ENCODE measurements at places on chromosomes 2 and 18.

- no peak overlapping the region for H3K27ac ChIP-seq
- H3K4me3 ChIP-seq, result no peak overlapping the region
- no peak for DNase-seq
- H3K27me3 ChIP-seq, result no peaks in the 10 kb centered on the region
Measured at GRCh38 chr2:228590681-228591080, 409.2 kb upstream of the SPHKAP start.

DNA sequence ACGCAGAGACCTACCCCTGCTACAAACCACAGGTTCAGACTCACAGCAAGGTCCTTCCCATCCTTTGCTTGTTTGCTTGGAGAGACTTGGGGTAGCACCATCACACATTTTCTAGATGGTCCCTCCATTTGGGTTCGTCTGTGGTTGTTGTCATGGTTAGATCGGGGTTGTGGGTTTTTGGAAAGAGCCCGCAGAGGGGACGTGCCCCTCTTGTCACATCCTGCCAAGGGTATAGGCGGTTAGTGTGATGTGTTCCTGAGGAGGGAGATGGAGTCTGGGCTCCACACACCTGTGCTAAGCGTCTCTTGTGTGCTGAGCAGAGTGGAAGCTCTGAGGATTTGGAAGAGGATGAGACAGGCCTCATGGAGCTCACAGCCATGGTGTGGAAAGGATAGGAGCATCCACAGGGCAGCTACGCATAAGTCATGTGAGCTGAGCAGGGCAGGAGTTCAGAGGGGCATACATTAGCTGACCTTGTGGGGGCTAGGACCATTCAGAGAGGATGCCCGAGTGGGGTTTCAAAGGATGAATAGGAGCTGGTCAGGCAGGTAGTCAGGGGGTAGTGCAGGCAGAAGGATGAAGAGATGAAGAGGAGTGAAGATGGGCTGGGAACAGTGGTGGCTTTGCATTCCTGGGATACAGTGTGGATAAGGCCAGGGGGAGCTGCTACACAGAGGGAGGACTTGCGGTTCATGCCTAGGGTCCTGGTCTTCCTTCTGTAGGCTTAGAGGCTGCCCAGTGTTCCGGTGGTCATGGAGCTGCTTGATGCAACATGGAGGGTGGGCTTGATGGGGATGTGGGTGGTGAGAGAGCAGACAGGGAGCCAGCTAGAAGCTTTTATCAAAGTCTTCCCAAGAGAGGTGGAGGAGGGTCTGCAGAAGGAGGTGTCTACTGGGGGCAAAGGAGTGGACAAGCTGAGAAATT, 62.9 kb downstream of the ACKR3 start:
- no peak overlapping the region for H3K4me3 ChIP-seq
- H3K27me3 ChIP-seq, result no peaks in the 10 kb centered on the region
- H3K36me3 ChIP-seq, result no peaks in the 10 kb centered on the region
- H3K27ac ChIP-seq, result no peak overlapping the region
- H3K4me1 ChIP-seq, result no peaks in the 10 kb centered on the region

DNA sequence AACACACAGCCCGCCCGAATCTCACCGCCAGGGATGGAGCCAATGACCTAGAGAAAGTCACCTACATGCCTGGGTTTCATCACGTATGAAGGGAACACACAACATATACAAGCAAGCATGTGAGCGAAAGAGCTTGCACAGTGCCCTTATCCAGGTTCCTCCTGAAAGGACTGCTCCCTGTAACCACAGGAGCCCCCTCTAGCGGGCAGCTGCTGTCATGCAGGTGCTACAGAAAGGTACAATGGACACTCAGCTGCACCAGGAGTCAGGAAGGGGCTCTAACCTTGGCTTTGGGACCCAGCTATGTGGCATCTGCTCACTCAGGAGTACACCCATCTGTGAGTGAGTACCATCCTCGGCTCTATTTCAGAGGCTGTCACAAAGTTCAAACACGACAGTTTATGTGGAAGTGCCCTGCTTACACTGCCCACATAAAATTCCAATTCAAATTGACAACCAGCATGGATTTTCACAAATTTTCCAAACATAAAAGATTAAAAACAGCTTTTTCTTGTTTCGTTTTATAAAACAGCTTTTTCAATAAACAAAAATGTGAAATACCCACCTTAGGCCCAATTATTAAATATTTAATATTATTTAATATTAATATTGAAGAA, 3.5 kb downstream of the NDUFA10 start:
- no peaks in the 10 kb centered on the region for H3K27me3 ChIP-seq
- 0 out of 2 replicates have a peak, but pooled peaks cover 9% of the 10 kb centered on the region for H3K4me1 ChIP-seq
- H3K27ac ChIP-seq, result no peak overlapping the region
- H3K4me3 ChIP-seq, result no peak overlapping the region
- H3K36me3 ChIP-seq, result no peaks in the 10 kb centered on the region
- peak; percentile 74 for DNase-seq

- H3K36me3 ChIP-seq, result no peaks in the 10 kb centered on the region
- DNase-seq, result no peak
- H3K27ac ChIP-seq, result no peak overlapping the region
- no peaks in the 10 kb centered on the region for H3K27me3 ChIP-seq
Measured at GRCh38 chr2:231360881-231361371, 34.6 kb upstream of the B3GNT7 start.

DNA sequence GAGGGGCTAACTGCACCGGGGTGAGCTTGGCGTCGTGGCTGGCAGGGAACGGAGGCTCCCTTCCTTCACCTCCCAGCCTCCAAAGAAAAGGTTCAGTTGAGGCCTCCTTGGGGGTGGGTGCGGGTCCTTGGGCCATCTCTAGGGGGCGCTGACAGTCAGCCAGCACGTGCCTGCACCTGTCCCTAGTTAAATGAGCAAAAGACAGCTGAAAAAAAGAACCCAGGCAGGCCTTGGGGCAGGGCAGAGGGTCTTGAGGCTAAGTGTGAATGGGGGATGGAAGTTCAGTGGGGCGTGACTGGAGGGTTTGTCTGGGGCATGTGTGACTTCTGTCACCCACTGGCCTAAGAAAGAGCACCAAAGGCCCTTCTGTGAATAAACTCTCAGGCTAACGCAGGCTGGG, 56.4 kb downstream of the ZFP36L2 start:
- peak overlapping the region; percentile 89 for H3K27ac ChIP-seq
- H3K36me3 ChIP-seq, result no peaks in the 10 kb centered on the region

DNA sequence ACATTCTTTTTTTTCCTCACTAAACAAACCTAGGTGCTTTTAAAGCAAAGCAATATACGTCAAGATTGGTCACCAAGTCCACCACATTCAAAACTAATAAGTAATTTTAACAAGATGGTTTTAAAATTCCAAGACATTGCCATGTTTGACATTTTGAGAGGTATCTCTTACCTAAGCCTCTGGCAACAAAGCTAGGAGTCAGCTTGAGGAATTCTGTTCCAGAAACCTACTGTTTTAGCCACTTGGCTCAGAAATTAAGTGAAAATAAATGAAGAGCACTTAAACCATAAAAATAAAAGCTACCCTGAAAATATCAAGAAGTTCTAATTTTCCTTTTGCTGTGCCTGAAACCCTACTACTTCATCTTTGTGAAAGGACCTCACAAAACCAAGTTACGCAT, 30.0 kb upstream of the CHMP3 start:
- no peak for DNase-seq
- no peak overlapping the region for H3K4me3 ChIP-seq
- H3K4me1 ChIP-seq, result no peaks in the 10 kb centered on the region
